Stimulated activated CD8-positive, alpha-beta memory T cell treated with anti-CD3 and anti-CD28 coated beads, Interleukin-4, amount 100 ng/mL, for 4 hours (primary cell): ENCODE measurements at places on chromosomes 5 and 9.

- no peak for DNase-seq
Observed at GRCh38 chr5:1934801-1935429, 52.2 kb upstream of the IRX4 start.

GRCh38 chr5:164336906-164337305 is 831.5 kb downstream of the MAT2B start:
- DNase-seq: no peak

- no peak for DNase-seq
Observed at GRCh38 chr9:133886563-133887501, 105.3 kb downstream of the VAV2 start.

- DNase-seq: no peak
Observed at GRCh38 chr9:122819791-122820489, 8.4 kb downstream of the PDCL start.

GRCh38 chr5:131513780-131514179 is 121.2 kb downstream of the RAPGEF6 start:
- no peak for DNase-seq

DNA sequence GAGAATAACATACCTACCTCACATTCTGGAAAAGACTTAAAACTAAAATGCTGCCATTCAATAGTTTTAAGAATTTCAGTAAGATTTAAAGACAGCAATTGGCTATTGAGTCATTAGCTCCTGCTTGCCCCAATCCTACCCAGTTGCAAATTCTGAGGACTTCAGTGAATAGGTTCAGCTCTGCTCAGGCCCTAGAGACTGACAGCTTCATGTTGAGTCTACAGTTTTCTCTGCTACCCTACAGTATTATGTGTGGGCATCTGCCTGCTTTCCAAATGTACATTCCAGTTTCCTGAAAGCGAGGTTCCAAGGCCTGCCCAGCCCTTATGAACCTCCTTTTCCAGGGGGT is 61.5 kb downstream of the ARSB start:
- no peak for DNase-seq

GRCh38 chr5:81450940-81451339 is 57.0 kb upstream of the ACOT12 start:
- no peak for DNase-seq

DNA sequence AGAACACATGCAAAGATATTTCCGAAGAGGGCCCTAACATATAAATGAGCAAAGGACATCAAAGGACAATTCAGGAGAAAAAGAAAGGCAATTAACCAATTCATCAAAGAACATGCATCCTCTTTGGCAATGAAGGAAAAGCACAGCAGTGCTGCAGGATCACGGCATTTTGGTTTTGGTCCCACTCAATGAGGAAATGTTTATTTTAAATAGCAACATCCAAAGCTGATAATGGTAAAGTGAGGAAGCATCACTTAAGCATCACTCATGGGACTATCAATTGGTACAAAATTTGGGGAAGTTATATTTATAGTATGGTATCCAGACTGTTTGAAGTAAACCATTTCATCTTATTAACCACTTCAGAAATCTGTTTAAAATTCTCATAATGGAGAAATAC is 5.5 kb upstream of the CXCL14 start:
- no peak for DNase-seq

DNA sequence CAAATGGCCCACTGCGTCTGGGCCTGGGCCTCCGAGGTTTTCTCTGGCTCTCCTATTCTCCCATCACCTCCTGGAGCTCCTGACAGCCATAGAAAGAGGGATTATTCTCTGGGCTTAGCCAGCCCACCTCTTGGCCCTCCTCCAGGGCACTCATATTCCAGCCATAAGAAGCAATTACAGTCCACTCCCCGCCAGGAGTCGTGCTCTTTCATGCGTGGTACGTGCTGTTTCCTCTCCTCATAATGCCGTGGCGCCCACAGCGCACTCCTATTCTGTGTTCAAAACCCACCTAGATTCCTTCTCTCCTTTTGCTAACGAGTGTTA is 240.8 kb upstream of the ZNF462 start:
- DNase-seq: no peak
